Activated CD4-positive, alpha-beta T cell treated with anti-CD3 and anti-CD28 coated beads, Interleukin-2, amount 50 U/mL, for 4 hours (primary cell): ENCODE measurements at places on chromosomes 4 and X.

- no peak for DNase-seq
These were observed 231.5 kb downstream of the FAT4 start for GRCh38 chr4:125546272-125546671.

- DNase-seq: no peak
These were observed 42.3 kb upstream of the CCSER1 start for GRCh38 chr4:90084967-90085295.

DNA sequence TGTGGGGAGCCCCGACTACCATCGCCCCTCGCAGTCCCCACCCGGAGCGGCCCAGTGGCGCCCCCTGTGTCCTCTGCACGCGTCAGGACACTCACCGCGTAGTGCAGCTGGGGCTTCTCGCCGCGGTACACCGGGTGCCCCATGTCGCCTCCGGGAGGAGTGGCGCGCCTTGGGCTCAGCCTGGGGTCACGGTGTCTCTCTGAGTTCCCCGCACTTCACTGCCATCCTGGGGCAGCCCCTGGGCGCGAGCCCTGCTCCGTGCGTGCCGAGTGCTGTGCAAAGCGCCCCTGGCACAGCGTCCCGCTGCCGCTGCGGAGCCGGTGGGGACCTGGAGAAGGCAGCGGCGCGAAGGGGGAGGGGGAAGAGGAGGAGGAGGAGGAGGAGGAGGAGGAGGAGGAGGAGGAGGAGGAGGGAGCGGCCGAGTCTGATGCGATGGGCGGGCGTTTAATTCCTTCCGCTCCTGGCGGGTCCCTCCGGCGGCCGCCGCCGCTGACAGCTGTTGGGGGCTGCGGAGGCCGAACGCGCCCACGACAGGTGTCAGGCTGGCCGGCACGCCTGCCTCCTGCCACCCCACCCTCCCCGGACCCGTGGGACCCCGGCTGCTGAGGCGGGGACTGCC lies 134.3 kb downstream of the AMELX start:
- DNase-seq: no peak

- DNase-seq: no peak
These were observed 95.5 kb upstream of the CPEB2 start for GRCh38 chr4:14906805-14907204.

DNA sequence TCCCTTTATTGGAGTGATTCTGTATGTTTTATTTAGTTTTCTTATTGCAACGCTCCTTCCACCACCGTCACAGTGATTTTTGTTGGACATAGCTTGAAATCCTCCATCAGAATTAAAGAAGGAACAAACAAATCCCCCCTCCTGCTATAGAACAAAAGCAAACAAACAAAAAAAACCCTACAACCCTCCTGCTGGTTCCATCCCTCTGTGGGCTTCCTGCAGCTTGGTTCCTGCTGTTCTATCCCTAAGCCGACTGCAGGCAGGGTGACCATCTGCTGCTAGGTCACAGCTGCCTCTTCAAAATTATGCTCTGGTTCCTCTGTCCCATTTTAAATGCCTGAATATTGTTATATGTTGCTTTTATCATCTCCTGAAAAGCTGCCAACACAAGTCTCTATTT lies 116.8 kb upstream of the AGA start:
- no peak for DNase-seq

DNA sequence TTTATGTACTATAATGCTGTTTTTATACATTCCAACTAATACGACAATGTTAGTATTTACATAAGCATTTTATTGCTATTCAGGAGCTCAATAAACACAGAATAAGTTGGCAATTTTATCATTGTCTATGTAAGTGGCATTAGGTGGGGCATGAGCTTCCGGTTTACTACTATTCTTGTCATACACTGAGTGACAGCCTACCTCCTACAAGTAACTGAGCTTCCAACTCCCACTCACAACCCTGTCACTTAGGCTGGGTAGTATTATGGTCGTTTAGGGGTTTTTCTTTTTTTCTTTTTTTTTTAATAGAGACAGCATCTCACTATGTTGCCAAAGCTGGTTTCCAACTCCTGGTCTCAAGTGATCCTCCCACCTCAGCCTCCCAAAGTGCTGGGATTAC lies 7.4 kb downstream of the PPID start:
- no peak for DNase-seq

GRCh38 chr4:181860157-181860556 lies 383.0 kb upstream of the TENM3 start:
- no peak for DNase-seq

- no peak for DNase-seq
These were observed 9.3 kb downstream of the SORCS2 start for GRCh38 chr4:7201420-7202305.

GRCh38 chr4:36651253-36651652 lies 369.8 kb downstream of the DTHD1 start:
- no peak for DNase-seq
